GM12864 (cell line): ENCODE measurements at places on chromosomes 1 and 21.

- DNase-seq, result no peak
Measured at GRCh38 chr1:45659222-45659621, 27.1 kb downstream of the GPBP1L1 start.

GRCh38 chr21:43775795-43776430 lies at the start of gene CSTB:
Gene CSTB, minus strand, starts transcription at chr21:43776308. Its CDS starts 39 bp downstream, at chr21:43776269.
- no peak for DNase-seq

DNA sequence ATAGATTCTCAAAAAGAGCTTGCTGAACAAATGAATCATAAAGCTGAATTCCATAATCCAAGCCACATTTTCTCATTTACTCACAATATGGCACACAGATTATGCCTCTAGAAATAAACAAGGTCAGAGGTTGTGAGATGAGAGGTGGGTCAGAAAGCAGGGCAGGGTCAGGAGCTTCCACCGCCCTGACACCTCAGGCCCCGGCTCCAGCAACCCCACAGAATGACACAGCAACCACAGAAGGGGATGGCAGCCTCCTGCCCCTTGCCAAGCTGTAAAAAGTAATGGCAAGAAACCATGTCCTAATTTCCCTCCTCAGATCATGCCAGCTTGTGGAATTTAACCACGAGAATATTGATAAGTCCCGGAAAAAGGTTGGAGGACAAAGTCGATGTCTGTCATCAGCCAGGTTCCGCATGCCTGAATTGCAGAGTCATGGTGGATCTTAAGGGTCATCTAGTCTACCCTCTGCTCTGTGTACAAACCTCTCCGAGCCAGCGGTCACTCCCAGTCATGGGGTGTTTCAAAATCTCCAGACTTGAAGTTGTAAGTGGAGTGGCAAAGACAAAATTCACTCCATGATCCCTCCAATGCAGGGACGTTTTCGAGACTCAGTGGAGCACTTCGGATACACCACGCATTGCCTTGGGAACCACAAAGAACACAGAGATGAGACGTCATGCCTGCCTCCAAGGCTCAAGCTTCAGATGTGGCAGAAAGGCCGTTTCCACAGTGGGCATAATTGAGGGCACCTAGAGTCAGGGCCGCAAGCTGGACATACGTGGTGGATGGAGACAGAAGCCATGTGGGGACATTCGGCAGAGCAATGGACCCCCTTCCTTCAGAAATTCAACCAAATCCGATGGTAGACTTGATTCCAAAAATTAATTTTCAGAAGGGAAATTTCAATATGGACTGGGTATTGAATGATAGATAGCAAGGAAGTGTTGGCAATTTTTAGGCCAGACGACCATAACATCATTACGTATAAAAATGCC lies 254.0 kb downstream of the TOMM20 start:
- no peak for DNase-seq

- no peak for DNase-seq
Measured at GRCh38 chr1:34762474-34763141, 3.1 kb downstream of the GJB4 start.

DNA sequence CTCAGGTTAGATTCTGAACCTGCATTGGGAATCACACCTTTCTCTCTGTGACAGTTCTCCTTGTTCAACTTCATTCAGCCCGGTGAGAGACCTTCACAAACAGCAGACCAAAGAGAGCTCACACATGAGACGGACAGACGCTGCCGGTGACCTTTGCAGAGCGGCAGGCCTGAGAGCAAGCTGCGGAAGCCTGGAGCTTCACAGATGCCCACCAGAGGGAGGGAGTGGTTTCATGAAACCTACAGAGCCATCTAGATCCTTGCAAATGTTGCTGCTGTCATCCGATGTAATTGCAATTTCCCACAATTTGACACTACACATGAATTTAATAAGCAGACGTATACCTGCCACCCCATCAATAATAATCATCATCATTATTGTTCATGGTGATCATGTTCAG lies 39.4 kb downstream of the GRIK3 start:
- DNase-seq, result no peak

DNA sequence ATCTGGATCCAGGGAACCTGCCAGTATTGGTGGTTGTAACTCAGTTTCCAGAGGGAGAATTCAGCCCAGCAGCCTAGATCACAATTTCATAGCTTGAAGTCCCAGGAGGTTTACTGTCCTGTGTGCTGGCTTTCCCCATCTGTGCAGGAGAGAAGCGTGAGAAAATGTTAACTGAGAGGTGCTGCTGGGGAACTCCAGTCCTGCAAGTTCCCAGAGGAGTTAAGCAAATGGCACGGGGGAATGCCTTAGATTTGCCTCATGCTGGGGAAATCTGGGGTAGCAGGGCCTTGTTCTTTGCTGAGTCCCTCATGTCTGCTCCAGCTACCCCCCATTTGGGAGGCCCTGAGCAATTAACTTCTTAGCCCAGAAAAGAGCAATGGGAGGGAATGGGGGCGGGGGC lies 25.1 kb upstream of the SLAMF6 start:
- peak; percentile 76 for DNase-seq

- no peak for DNase-seq
Measured at GRCh38 chr21:15793550-15794235, 63.9 kb downstream of the USP25 start.

GRCh38 chr21:34530261-34530660 lies 18.3 kb upstream of the KCNE1 start:
- DNase-seq, result no peak

DNA sequence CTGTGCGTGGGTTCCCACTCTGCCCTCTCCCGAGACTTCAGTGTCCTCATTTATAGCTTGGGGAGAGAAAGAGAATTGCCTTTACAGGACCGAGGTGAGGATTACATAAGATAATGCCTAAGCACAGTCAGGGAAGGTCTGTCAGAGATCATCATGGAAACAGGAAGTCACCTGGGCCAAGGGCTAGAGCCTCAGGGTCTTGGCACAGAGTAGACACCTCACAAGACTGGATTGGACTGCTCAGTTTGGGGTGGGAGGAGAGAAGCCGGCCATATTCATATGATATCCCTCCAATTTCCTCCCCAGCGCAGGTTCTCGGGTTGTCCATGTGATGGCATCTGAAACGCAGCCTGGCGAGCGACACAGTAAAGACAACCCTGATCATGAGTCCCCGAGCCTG lies 3.8 kb downstream of the CNR2 start:
- DNase-seq, result no peak

DNA sequence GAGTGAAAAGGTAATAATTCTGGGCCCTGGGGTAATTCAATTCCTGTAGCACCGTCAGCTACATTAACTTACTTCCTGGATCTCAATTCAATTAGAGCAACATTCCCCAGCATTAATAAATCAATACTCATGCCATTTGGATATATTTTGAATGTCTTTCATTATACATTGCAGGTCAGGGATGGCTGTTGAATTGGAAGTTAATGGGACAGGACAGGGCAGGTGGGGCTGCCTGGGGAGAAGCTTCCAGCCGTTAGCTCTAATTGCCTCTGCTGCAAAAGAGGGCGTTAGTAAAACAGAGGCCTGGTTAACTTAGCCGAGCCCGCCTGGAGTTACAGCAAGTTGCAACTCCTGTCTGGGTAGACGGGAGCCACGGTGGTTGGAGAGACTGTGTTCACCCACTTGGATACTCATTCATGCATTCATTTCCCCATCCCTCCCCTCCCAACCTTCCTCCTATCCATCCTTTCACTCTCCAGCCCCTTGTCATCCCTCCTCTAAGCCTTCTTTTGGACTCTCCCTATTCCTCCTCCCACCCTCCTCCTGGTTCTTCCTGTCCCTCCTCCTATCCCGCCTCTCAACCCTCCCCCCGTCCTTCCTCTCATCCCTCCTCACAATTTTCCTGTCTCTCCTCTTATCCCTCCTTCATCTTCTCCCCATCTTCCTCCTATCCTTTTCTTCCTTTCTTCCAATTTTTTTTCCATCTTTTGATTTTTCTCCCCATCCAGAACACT lies 137.6 kb upstream of the RUNX3 start:
- no peak for DNase-seq

DNA sequence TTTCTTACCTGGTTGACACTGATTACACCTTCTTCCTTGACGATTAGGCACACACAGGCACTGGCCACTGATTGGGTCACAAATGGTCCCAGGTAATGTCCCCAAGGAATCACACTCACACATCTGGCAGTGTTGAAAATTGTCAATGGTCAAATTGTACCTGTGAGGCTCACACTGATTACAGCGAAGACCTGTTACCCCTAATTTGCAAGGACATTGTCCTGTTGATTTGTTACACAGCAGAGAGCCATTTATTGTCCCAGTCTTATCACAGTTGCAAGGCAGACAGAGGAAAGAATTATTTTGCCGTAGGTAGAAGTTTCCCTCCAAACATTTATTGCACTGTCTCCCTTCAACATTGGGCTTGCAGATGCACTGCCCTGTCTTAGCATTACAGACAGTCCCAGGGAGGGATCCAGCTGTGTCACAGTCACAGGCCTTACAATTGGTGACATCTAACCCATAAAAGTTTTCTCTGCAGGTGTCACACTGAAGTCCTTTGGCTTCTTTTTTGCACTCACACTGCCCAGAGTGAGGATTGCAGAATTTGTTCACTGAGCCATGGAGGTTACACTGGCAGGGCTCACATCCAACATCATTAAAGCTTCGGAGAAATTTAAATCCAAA lies 176.6 kb downstream of the USH2A start:
- DNase-seq, result no peak

DNA sequence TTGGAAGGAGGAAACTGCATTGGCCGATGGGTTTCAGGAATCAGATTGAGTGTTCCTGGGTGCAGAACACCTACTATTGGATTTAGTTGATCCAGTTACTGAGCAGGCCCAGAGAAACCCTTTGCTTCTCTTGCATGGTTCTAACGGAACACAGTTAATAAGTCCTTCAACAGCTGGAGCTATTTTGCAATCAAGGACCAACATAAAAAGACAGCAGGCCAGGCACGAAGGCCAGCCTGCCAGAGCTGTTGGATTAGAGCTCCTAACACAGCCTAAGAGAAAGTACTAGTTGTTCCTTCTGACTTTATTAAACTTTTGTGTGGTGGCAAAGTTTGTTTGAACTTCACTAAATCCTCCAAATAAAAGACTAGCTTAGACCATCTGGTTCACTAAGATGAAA lies 148.0 kb upstream of the LMO4 start:
- DNase-seq, result no peak

DNA sequence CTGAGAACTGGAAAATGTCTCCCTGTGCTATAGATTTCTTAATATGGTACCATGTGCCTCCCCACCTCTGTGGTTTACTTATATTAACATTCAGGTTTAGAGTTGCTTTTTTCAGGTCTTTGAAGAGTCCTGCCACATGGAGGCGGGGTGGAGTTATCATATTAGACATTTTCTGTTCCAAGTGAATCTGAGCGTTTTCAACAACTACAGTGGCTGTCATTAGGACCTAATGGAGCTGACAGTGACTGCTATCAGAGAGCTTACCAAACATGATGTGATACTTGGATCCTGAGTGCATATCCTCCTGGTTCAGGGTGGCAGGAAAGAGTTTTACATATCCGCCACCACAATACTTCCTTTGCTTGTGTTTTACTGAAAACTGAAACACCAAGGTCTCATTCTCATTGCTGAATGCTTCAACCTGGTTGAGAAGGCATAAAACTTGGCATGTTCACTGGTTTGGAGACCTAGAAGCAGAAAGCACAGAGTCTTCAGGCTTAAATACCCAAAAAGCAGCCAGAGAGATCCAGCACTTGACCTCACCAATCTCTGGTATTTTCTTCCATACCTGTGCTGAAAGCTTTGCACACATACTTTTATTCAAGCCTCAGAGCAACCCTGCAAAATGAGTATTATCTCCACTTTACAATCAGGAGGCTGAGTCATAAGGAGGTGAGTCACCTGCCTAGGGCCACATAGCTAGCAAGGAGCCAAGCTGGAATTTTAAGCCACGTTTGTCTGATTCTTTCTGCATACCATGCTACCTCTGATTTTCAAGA lies 47.4 kb upstream of the OSBPL9 start:
- peak; percentile 86 for DNase-seq

GRCh38 chr1:174217787-174218574 lies 58.7 kb downstream of the RABGAP1L start:
- DNase-seq, result no peak

- peak; percentile 43 for DNase-seq
Measured at GRCh38 chr1:1157426-1157913, 16.2 kb upstream of the TTLL10 start.

GRCh38 chr1:114076308-114076707 lies 77.4 kb downstream of the SYT6 start:
- no peak for DNase-seq

DNA sequence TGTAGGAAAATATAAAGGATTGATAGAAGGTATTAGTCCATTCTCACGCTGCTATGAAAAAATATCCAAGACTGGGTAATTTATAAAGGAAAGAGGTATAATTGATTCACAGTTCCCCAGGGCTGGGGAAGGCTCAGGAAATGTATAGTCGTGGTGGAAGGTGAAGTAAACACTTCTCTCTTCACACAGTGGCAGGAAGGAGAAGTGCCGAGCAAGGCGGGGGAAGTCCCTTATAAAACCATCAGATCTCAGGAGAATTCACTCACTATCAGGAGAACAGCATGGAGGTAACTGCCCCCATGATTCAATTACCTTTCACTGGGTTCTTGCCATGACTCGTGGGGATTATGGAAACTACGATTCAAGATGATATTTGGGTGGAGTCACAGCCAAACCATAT lies 1806.0 kb downstream of the MRPL39 start:
- DNase-seq, result no peak

DNA sequence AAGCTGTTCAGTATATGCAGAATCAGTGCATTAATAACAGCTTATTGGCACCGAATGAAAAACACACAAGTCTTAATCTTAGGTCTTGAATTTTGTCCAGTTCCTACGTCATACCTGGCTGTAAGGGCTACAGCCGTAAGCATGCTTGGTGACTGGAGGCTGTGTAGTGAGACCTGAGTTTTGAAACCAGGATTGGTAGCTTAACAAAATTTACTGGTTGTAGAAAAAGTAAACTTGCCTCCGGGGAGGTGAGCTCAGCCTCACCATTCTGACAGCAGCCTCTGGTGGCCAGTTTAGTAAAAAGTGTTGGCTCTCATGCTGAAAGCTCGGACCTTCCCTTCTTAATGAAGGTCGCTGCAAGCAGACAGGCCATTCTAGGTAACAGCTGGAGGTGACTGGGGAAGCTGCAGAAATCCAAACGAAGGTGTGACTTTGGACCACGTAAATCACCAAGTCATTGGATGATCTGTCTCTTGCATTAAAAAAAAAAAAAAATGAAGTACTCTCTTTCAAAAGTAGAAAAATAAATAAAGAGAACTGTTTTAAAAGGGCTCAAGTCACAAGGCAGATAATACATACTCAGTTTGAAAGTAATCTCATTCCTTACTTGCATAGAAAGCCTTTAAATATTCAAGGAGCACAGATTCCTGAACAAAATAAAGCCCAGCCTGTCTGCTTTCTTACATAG lies 48.9 kb downstream of the HLCS start:
- DNase-seq, result no peak

- no peak for DNase-seq
Measured at GRCh38 chr1:245650441-245650960, 495.7 kb downstream of the KIF26B start.
